Activated naive CD8-positive, alpha-beta T cell treated with anti-CD3 and anti-CD28 coated beads, Interleukin-2, amount 50 U/mL, for 16 hours (primary cell): ENCODE measurements at places on chromosomes 1 and 21.

GRCh38 chr1:63010913-63011660 lies 227.2 kb downstream of the ATG4C start:
- no peak for DNase-seq

GRCh38 chr1:79695138-79695537 lies 688.6 kb upstream of the ADGRL4 start:
- DNase-seq: no peak

DNA sequence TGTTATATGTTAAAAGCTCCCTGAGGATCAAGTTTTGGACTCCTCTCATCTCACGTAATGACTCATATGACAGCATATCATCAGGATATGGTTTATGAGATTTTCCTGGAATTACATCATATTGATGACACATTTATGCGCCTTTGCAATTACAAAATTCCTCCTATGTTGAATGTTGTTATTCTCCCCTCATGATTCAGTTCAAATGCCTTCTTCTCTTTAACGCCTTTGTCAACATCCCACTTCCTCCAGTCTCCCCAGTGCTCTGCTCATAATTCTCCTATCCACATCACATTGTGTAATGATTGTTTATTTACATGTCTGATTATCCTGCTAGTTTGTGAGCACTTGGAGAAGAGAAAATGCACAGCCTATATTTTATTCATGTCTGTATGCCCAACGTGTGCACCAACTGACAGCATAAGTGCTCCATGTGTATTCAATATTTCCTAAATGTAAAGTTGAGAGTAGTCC lies 80.9 kb upstream of the BACH1 start:
- no peak for DNase-seq

DNA sequence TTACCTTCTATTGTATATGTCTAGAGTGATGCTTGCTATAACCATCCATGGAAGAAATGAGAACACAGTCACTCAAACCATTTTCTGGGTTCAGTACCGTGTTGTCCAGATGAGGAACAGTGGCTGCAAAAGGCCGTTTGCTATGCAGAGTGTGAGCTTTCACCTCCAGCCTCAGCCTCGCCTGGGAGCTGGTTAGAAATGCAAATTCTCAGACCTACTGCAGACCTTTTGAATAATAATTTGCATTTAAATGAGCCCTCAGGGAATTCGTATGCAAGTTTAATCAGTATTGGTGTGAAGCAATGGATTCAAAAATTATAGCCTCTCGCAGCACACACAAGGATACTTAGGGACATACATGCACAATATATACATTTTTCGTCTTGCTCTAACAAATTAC lies 24.1 kb downstream of the KCNJ15 start:
- DNase-seq: no peak

DNA sequence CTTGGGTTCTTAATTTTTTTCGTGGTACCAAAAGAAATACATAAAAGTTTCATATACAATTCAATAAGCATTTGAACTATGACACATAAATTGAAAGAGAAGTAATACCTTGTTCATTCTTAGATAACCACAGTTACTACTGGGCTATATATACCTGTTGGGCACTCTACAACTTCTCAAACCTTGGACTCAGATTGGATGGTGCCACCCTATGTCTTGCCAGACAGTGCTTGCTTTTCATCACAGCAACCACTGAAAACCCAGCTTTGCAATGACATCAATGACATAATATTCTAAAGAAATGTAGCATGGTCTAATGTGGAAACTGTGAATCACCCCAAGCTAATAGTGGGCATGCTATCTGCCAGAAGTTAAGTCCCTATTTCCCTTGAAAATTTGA lies 62.8 kb upstream of the DPH5 start:
- DNase-seq: no peak

DNA sequence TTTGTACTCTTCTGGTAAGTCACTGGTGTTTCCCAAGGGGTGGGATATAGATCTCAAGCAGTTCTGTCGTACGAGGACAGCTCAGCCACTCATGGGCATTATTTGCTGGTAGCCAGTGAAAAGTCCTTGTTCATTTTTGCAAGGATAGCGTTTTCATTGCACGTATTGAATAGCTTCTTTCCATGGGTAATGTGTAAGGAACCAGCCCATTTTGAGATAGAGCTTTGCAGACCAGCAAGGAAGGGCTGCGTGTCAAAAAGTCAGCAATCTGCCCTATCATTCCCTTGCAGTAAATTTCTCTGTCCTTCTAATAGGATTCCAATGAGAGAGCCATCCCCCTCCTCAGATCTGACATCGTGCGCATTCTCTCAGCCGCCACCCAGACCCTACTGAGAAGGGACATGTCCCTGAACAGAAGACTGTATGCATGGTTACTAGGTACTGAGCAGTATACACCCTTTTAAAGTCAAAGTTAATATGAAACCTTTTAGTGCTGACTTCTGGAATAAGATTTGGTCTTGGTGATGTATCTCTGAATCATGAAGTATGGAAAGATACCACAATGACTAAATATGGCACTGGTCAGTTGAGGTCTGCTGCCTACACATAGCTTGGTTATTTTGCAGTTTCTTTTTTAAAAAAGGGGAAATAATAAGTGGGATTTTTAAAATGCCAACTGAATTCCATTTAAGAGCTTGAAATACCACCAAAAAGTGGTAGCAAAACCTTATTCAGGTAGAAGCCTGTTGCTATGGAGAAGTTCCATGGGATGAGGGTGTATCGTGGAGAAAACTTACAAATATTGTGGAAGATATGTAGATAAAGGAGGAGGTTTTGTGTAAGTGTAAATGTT lies 55.3 kb downstream of the DOP1B start:
- no peak for DNase-seq

DNA sequence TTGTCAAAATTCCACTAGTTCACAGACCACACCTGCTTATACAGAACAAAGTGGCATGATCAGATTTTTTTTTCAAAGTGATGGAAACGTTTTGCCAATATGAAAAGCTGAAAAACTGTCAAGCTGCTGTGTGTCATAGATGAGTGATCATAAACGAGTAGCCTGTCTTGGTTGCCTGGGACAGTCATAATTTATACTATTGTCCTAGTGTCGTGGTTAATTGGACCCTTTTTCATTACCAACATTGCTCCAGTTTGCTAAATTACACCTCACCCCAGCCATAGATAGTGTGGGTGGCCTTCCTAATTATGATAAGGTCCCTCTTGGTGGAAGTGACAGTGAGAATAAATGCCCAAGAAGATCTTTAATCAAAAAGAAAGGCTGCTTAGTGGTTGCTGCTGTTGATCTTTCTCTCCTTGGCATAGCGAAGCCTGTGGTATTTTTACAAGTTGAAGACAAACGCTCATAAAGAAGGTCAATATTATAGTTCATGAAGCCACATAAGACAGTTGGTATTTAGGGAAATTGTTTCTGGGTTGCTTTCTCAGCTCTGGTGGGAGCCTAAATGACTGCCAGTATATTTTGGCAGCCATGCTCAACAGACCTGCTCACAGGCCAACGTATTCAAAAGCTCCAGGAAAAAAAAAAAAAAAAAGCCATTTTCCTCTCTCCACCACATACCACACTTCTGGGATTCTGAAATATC lies 478.1 kb downstream of the PLA2G4A start:
- no peak for DNase-seq

DNA sequence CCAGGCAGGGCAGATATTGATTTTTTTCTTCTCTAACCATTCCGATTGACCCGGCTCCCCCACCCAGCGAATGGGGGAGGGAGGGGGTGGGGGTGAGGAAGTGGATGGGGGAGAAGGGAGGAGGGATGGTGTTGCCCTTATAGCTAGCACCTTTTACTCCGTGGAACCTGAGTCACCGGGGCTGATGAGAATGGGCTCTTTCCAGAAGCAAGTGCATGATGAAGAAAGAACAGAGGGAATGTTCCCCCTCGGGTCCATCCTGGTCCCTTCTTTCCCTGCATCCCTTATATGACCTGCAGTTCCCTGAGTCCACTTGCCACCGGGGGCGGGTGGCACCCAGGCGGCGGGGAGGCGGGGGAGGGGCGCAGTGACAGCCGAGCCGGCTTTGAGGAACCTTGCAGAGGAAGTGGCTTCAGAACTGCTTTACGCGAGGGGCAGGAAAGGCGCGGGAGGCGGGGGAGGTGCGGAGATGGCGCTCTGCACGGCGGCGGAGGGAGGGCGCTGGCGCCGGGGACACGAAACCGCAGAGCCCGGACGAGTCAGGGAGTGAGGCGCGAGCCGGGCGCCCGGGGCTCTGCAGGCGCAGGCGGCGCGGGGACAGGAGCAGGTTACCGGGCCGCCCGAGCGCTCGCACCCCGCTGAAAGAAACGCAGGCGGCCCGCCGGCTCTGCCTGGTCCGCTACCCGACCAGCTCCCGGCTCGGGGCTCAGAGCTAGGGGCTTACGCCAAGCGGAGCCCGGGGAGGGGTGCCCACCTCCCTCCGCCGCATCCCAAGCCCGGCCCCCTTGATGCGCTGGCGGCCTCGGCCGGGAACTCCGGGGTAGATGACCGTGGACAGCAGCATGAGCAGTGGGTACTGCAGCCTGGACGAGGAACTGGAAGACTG lies 49.7 kb downstream of the RASSF5 start:
- peak; percentile 58 for DNase-seq

DNA sequence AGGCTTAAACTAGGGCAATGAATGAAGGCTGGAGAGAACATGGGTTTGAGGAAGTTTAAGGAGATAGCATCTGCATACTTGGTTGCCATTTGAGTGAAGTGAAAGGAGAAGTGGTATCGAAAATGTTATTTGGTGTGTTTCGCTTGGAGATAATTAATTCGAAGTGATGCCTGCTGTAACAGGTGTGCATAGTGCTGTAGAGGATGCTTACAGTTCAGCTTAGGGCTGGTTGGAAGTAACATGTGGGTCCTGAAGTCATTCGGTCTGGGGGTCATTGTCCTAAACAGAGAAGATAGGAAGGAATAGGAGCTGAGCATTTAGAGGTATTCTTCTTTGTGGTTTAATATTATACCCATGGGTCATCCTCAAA lies 301 bp upstream of the NUDT17 start:
- DNase-seq: no peak

DNA sequence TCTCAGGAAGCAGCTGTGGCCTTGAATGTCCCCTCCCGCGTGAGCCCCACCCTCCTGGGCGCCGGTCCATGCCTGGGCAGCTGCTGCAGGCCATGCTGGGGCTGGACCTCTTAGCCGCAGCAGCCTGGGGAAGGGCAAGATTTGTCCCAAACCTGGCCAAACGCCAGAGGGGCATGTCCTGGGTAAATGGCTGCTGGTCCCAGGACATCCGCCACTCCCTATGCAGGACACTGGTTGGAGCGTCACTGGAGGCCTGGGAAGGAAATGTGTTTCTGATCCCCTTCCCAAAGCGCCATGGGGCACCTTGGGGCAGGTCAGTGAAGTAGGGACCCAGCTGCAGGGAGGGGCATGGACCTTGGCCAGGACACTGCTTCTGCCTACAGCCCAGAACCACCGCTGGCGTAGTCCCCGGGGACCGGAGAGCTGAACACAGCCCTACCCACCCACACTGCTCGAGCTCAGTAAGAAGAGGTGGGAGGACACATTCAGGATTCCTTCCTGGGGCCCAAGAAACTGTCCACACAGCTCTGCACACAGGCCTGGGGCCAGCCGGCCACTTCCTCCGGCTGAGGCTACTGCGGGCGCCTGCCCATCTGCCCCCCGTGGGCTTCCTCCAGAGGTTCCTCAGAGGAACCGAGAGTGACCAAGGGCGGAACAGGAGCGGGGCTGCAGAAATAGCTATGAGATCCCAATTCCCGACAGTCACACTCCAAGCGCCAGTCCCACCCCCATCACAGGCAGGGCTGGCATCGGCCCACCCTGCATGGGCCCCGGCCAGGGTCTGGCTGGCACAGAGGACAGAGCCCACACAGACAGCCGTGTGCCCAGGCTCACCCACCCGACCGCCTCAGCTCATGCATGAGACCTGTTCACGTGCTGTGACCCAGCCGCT lies 10.8 kb upstream of the PLEKHG5 start:
- DNase-seq: no peak

DNA sequence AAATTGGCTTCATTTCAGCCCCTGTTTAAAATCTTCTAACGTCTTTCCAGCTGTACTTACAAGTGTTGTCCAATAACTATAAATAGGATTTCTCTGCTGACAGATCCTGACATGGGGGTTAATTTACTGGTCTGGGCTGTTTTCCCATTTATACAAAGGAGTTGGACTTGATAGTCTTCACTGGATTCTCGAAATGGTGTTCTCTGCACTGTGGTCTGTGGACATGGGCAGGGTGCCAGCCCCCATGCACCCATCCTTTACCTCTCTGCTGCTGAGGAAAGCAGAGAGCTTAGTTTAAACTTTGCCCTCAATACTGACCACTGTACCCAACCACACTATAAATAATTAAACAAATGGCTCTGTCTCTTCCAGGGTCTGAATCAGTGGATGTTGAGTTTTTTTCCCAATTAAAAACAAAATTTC lies 5.2 kb downstream of the DIO1 start:
- DNase-seq: no peak

- no peak for DNase-seq
Observed at GRCh38 chr1:96559707-96560596, 161.6 kb upstream of the PTBP2 start.

- DNase-seq: no peak
Observed at GRCh38 chr1:114669562-114670082, at the start of gene DENND2C. DENND2C (minus strand) TSS chr1:114670049; CDS start chr1:114625984, 44,065 bp downstream.

GRCh38 chr1:14735841-14736240 lies 137.4 kb downstream of the KAZN start:
- no peak for DNase-seq

- DNase-seq: no peak
Observed at GRCh38 chr1:8976896-8977450, 31.3 kb downstream of the CA6 start.

- DNase-seq: no peak
Observed at GRCh38 chr1:10538646-10539355, 64.1 kb downstream of the PEX14 start.

DNA sequence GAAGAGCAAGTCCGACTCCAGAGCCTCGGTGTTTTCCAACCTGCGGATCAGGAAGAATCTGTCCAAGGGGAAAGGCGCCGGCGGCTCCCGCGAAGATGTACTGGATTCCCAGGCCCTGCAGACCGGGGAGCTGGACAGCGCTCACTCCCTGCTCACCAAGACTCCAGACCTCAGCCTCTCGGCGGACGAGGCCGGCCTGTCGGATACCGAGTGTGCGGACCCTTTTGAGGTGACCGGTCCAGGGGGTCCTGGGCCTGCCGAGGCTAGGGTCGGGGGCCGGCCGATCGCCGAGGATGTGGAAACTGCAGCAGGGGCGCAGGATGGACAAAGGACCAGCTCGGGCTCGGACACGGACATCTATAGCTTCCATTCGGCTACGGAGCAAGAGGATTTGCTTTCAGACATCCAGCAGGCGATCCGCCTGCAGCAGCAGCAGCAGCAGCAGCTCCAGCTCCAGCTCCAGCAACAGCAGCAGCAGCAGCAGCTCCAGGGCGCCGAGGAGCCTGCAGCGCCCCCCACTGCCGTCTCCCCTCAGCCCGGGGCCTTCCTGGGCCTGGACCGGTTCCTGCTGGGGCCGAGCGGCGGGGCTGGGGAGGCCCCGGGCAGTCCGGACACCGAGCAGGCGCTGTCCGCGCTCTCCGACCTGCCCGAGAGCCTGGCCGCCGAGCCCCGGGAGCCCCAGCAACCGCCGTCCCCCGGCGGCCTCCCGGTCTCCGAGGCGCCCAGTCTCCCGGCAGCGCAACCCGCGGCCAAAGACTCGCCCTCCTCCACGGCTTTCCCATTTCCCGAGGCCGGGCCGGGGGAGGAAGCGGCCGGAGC lies 827 bp downstream of the FMN2 start:
- DNase-seq: no peak

GRCh38 chr1:182556279-182556678 lies 32.8 kb downstream of the RNASEL start:
- DNase-seq: no peak

- DNase-seq: no peak
Observed at GRCh38 chr1:1337793-1338147, 6.7 kb downstream of the TAS1R3 start.

- DNase-seq: no peak
Observed at GRCh38 chr1:115545791-115546733, 95.7 kb upstream of the VANGL1 start.

GRCh38 chr1:81848880-81849682 lies 48.3 kb downstream of the ADGRL2 start:
- DNase-seq: no peak
